Activated naive CD8-positive, alpha-beta T cell treated with anti-CD3 and anti-CD28 coated beads, Interleukin-2, amount 10 ng/mL, durations not matched to agents 7 days and 5 days (primary cell): ENCODE measurements at places on chromosomes 5 and 9. TPM values are rescaled to one million over a fixed set of nuclear protein-coding genes. Genes with fewer than 3 reads are reported as not detected.
A peak's percentile ranks its signal among the peaks of the same experiment; 100 is the strongest.

DNA sequence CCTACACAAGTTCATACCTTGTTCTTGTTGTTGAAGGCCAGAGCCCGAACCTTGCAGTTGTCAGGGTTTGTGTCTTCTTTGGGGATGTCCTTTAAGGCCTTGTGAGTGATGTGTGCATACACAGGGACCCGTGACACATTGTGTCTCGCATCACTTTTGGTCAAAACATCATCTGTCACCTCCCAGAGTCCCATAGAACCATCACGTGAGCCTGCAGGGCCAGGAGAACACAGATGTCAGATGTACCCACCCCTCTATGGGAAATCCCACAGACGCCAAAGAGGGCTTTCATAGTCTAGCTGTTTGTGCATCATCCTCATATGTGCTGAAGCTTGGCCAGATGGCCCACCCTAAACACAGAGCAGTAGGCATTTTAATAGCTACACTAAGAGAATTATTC is 28.2 kb downstream of the DCAF12 start:
- no peak for DNase-seq
- H3K36me3 ChIP-seq, result peaks cover 7% of the 10 kb centered on the region
- no peaks in the 10 kb centered on the region for H3K27me3 ChIP-seq
- H3K4me1 ChIP-seq, result peaks cover 2% of the 10 kb centered on the region

- no peaks in the 10 kb centered on the region for H3K36me3 ChIP-seq
- H3K27me3 ChIP-seq, result no peaks in the 10 kb centered on the region
- no peak overlapping the region for H3K27ac ChIP-seq
- no peak overlapping the region for H3K4me3 ChIP-seq
Observed at GRCh38 chr5:160442824-160443431, 21.3 kb downstream of the PTTG1 start.

DNA sequence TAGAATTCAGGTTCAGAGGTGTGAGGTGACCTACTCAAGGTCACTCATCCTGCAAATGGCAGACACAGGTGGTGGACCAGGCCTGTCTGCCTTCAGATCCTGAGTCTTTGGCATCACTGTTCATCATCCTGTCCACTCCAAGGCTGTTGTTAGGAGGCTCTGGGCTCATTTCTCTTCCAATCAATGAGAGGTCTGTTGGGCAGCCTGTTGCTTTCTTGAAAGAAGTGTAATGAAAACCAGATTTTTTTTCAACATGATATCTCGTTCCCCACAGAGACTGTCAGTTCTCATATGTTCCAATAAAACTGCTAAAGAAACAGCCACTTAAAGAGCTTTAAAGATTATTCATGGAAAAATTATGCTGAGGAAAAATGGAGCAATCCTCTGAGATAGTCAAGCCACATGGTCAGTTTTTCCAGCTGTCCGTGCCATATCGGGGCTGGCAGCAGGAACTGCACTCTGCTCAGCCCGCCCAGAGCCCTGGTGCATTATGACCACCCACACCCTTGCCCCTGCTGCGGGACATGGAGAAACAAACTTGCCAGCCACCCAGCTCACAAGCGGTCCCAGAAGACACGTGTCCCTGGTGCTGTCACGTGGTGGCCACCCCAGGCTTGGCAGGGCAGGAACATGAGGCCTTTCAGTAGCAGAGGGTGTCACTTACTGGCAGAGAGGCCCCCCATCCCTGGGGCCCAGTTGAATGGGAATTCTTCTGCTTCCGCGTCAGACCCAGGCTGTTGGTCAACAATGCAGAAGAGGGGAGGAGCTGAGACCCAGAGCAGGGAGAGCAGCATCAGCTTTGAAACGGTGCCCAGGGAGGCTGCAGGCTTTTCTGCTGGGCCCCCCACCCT is 63.7 kb upstream of the ANGPTL2 start:
- peaks cover 6% of the 10 kb centered on the region for H3K27me3 ChIP-seq
- H3K4me1 ChIP-seq, result peaks cover 5% of the 10 kb centered on the region
- H3K36me3 ChIP-seq, result no peaks in the 10 kb centered on the region
- H3K27ac ChIP-seq, result no peak overlapping the region

- no peak within 1 kb of the TSS for H3K27ac ChIP-seq
- peaks cover 40% of the 10 kb centered on the region for H3K27me3 ChIP-seq
- H3K4me1 ChIP-seq, result peaks cover 22% of the 10 kb centered on the region
- no peaks in the 10 kb centered on the region for H3K36me3 ChIP-seq
- peak within 1 kb of the TSS; percentile 59 for H3K4me3 ChIP-seq
Observed at GRCh38 chr5:157459715-157460599, at the start of gene NIPAL4. Gene NIPAL4, plus strand, starts transcription at chr5:157460213. Its CDS starts 108 bp downstream, at chr5:157460321.

- H3K27me3 ChIP-seq, result peaks cover 11% of the 10 kb centered on the region
- H3K4me1 ChIP-seq, result peaks cover 2% of the 10 kb centered on the region
- peak overlapping the region; percentile 82 for H3K4me3 ChIP-seq
- no peak for DNase-seq
Observed at GRCh38 chr9:133164191-133164590, 477 bp upstream of the GBGT1 start.

DNA sequence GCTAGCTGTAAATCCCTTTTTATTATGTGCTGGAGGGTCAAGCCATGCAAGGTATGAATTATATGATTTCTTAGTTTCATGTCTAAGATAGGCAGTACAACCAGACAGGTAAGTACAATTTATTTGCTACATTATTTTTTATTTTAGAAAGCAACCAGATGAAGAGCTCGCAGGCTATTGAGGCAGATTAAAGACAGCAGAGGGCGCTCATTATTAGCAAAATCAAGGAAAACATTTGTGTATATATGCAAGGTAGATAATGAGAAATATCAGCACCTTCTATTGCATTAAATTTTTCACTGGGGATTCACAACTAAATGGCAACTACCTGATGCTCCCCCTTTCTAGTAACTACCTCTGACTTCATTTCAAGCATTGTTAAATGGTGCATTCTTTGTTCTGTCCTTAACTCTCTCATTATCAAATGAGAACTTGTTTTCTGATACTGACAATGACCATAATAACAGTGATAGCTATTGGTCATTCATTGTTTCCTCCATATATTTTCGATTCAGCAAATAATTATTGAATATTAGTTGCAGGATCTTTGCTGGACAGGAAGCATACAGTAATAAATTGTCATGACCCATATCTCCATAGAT is 8.6 kb downstream of the SCGB3A2 start:
- DNase-seq, result no peak
- no peak overlapping the region for H3K4me3 ChIP-seq
- no peaks in the 10 kb centered on the region for H3K4me1 ChIP-seq
- H3K36me3 ChIP-seq, result no peaks in the 10 kb centered on the region
- H3K27me3 ChIP-seq, result peaks cover 4% of the 10 kb centered on the region
- no peak overlapping the region for H3K27ac ChIP-seq

- peaks cover 2% of the 10 kb centered on the region for H3K27me3 ChIP-seq
- no peaks in the 10 kb centered on the region for H3K36me3 ChIP-seq
- H3K27ac ChIP-seq, result peak overlapping the region; percentile 5
- peaks cover 30% of the 10 kb centered on the region for H3K4me1 ChIP-seq
Observed at GRCh38 chr9:130711469-130711868, 17.9 kb downstream of the EXOSC2 start.

DNA sequence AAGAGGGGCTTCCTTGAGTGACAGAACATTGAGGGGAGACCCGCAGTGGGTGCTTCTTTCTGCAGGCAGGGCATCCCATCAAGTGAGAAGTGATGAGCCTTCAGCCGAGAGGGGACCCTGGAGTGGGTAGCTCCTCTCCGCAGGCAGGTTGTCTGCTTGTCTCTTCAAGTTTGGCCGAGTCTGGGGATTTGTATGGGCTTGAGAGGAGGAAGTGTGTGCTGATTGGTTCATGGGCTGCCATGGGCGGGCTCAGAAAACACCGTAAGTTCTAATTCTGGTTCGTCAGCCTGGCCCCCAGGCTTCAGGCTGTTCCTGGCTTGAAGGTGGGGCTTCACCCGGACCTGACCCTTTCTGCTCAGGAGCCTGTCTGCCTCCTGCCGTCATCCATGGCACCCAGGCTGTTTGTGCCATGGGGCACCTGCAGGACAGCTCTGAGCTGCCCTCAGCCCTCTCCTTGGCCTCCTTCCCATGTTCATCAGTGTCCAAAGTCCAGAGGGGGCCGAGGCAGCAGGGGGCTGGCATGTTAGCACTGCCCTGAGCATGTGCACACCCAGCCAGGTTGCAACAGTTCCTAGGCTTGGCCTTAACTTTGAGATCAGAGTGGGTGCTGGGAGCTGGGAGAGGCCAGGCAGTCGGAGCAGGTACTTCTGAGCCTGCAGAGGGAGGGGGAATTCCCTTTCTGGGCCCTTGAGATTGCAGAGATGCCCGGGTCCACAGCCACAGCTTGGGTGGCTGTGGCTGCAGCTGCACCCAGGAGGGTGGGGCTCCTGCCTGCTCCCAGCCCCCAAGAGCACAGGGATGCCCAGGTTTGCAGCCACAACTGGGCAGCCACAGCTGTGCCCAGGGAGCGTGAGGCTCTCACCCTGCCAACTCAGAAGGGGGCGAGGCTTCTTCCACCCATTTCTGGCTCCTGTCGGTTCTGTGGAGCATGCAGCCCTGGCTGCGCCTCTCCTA is 13.5 kb upstream of the DHFR start:
- H3K4me3 ChIP-seq, result no peak overlapping the region
- H3K36me3 ChIP-seq, result peaks cover 36% of the 10 kb centered on the region
- peaks cover 4% of the 10 kb centered on the region for H3K4me1 ChIP-seq
- H3K27me3 ChIP-seq, result no peaks in the 10 kb centered on the region
- DNase-seq, result no peak
- no peak overlapping the region for H3K27ac ChIP-seq

DNA sequence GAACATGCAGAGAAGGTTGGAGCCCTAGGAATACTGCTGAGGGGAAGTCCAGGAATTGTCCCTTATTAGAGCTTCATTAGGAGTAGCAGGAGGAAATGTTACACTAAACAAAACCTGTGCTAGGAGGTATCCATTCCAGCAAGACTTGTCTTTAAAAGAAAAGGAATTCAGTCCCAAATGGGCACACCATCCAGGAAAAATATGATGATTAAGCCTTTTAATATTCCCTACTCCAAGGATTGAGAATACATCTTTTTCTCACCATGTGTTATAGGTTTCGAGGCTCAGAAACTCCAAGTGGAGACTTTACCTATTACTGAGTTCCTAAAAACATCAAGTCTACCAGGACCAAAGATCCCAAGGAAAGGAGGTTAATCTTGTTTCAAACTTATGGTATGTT is 179.3 kb downstream of the MCTP1 start:
- DNase-seq, result no peak
- peaks cover 5% of the 10 kb centered on the region for H3K27me3 ChIP-seq
- no peak overlapping the region for H3K4me3 ChIP-seq
- no peaks in the 10 kb centered on the region for H3K36me3 ChIP-seq
- H3K27ac ChIP-seq, result no peak overlapping the region

DNA sequence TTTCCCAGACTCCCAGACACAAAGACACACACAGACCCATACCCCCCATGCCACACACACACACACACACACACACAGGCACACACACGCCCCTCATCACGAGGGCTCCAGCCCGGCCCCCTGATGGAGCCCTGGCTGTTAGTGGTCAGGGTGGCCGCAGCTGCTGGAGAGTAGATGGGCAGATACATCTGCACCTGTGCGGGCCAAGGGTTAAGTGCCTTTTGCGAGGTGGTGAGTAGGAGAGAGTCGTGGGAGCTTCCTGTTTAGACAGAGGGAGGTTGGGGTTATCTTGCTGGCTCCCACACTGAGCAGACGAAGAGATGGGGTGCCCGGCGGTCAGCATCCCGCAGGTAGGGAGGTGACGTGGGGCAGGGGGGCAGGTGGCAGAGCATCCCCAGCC is 8.2 kb downstream of the PRRX2 start:
- no peak overlapping the region for H3K27ac ChIP-seq
- H3K4me1 ChIP-seq, result no peaks in the 10 kb centered on the region
- no peaks in the 10 kb centered on the region for H3K36me3 ChIP-seq
- H3K4me3 ChIP-seq, result no peak overlapping the region

GRCh38 chr5:157767689-157768088 is 24.2 kb downstream of the LSM11 start:
- no peak overlapping the region for H3K4me3 ChIP-seq
- H3K27me3 ChIP-seq, result peaks cover 2% of the 10 kb centered on the region
- no peaks in the 10 kb centered on the region for H3K36me3 ChIP-seq
- DNase-seq, result no peak
- H3K27ac ChIP-seq, result no peak overlapping the region

- no peaks in the 10 kb centered on the region for H3K27me3 ChIP-seq
- H3K36me3 ChIP-seq, result peaks cover 13% of the 10 kb centered on the region
- H3K4me3 ChIP-seq, result no peak overlapping the region
Observed at GRCh38 chr5:81023261-81023970, 63.3 kb downstream of the RASGRF2 start.

DNA sequence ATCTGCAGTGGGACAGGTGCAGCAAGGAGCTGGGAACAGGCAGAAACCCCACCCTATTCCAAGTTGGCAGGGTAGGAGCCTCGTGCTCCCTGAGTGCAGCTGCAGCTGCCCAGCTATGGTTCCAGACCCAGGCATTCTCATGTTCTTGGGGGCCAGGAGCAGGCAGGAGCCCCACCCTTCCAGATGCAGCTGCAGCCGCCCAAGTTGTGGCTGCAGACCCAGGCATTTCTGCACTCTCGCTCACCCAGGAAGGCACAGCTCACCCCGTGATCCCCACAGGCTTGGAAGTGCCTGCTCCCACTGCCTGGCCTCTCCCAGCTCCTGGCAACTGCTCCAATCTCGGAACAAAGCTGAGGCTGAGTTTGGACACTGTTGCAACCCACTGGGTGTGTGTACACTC is 275.8 kb upstream of the ADRA1B start:
- H3K4me3 ChIP-seq, result no peak overlapping the region
- peaks cover 21% of the 10 kb centered on the region for H3K27me3 ChIP-seq
- H3K36me3 ChIP-seq, result no peaks in the 10 kb centered on the region
- no peak overlapping the region for H3K27ac ChIP-seq

DNA sequence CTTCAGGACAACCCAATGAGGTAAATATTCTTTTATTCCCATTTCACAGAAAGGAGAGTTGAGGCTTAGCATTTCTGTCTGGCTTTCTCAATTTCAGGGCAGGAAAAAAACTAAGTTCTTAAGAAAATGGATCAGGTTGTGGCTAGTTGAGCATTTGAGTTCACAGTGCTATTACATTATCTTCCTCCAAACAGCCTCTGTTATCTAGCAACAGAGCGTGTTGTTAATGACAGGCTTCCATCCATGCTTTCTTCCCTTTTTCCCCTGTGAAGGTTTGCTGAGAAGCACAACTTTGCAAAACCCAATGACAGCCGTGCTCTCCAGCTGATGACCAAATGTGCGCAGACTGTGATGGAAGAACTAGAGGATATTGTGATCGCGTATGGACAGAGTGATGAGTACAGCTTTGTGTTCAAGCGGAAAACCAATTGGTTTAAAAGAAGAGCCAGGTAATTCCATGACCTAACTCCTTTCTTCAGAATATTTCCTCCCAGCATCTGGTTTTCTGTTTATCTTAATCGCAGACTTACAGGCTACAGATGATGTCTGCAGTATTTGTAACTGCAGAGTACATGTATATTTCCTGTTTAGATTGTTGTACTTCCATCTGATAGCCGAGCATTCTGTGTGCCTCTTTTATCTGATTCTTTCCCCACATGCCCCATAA is 1.5 kb downstream of the THG1L start:
- H3K36me3 ChIP-seq, result peaks cover 11% of the 10 kb centered on the region
- H3K4me3 ChIP-seq, result no peak overlapping the region
- H3K27ac ChIP-seq, result no peak overlapping the region
- DNase-seq, result no peak
- H3K4me1 ChIP-seq, result peaks cover 10% of the 10 kb centered on the region

The ASTN2 gene
- 6.0 TPM for total RNA-seq

The PRELID1 gene
- total RNA-seq, result 104 TPM

The WDR31 gene
- total RNA-seq, result 1.00 TPM

The UNC5A gene
- not detected for total RNA-seq

The RHOBTB3 gene
- 0.61 TPM for total RNA-seq

The ANKDD1B gene
- total RNA-seq, result 0.26 TPM

The SH2D3C gene
- 67.1 TPM for total RNA-seq
